OCI-M1 (cell line): ENCODE measurements at places on chromosomes 3 and 15.

DNA sequence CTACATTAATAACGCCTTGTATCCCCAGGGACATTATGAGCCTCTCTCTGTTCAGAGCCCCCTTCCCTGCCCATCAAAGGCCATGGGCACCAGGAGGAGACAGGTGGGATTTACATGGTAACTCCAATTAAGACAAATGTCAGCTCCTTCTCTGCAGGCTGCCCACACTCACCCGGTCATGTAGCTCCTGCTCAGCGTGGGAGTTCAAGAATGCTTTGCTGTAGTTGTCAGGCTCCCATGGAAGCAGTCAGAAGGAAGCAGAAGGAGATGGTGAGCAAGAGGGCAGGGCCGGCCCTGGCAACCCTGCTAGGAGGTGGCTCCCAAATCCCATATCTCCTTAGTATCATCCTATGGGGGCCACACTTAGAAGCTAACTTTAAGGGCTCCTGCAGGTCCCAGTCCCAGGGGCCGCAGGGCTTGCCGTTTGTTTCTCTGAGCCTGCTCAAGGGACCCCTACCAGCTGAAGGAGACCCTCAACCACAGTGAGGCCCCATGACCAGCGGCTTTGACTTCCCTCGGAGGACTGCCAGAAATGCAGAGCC is 218.4 kb upstream of the TLE3 start:
- no peak for DNase-seq

DNA sequence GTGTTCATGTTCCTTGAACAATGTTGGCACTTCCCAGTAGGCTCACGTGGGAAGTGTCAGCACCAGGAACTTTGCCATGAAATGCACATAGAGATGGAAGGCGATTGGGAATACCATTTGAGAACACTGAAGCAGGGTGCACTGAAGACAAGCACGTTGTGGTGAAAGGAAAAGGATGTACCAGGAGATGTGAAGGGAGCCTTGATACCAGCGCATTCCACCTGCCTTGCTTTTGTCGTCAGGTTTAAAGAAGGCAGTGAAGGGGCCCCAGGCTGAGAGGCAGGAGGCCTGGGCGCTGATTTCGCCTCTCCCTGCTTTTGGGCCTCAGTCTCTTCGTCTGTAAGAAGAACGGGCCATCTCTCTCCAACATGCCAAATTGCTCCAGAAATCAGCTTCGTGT is 194.5 kb upstream of the HES1 start:
- DNase-seq: no peak

GRCh38 chr15:60695713-60696522 is 217.0 kb upstream of the ICE2 start:
- DNase-seq: no peak

GRCh38 chr15:88454867-88455810 is 12.0 kb downstream of the MRPL46 start:
- DNase-seq: peak; percentile 77

- DNase-seq: peak; percentile 59
Measured at GRCh38 chr3:106560451-106560966, 691.7 kb upstream of the CBLB start.

DNA sequence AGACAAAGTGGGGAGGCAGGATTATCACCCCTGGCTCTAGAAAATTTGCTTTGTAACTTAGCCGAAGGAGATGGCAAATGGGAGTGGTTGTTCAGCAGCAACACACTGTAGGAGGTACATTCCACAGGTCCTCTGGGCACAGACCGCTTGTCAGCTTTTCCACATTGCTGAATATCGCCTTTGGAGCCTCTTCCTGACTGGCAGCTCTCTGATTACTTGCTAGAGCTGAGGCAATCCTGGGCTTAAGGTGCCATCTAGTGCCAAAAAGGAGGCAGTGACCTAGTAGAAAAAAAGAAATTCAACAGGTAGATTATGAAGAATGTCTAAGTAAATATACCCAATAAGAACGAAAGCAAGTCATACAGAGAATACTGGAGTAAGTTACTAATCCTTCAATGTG is 13.1 kb upstream of the SCN5A start:
- peak; percentile 53 for DNase-seq

- peak; percentile 68 for DNase-seq
Measured at GRCh38 chr3:77236118-77236517, 196.2 kb downstream of the ROBO2 start.

DNA sequence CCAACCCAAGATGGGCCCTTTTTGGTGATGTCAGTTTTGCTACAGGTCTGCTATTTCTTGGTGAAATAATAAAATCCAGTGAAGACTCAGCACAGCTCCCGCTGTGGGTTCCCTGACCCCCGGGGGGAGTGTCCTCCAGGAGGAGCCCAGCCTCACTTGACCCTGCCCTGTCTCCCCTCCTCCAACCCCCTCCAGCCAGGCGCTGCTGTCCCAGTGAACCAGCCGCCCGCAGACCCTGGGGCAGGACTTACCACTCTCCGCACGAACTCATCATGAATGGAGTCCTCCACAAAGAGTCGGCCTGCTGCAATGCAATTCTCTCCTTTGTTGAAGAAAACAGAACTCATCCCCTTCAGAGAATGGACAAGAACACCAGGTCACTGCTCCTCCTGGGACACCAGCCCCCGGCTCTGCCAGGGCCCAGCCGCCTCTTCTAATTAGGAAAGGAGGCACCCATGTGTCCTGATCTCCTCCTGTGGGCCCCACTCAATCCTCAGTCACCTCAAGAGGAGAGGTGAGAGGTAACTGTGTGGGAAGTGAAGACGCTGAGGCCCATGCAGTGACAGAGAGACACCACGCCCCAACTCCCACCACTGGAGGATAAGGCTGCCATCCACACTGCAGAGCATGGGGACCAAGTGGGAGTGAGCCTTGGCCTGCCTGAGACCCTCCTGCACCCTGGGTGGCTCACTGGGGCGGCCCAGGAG is 28.8 kb upstream of the SLC41A3 start:
- no peak for DNase-seq

DNA sequence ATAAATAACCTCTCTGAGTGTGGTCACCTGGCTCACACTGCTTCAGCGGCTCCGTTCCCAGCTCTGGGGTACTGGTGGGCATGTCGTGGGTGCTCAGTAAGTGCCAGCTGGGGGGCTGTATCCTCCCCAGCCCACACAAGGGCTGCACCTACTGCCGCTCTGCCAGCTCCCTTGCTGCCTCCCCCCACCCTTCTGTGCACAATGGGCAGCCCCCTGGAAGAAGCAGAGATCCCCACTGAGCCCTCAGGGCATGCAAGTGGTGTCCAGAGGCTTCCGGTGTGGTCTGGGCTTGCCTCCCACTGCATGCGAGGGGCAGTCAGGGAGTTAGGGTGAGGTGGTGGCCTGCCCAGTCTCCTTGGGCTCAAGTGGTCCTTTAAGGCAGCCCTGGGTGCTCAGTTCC is 58.3 kb upstream of the TRPM1 start:
- DNase-seq: no peak

GRCh38 chr3:44887101-44887500 is 12.7 kb downstream of the TGM4 start:
- DNase-seq: no peak

GRCh38 chr15:31317421-31318327 is 9.0 kb upstream of the KLF13 start:
- DNase-seq: no peak

- DNase-seq: no peak
Measured at GRCh38 chr3:335240-335639, 138.7 kb downstream of the CHL1 start.

GRCh38 chr3:134342259-134342658 is 32.0 kb downstream of the AMOTL2 start:
- DNase-seq: no peak

GRCh38 chr3:88263417-88264100 is 113.8 kb downstream of the C3orf38 start:
- DNase-seq: no peak

- peak; percentile 0 for DNase-seq
Measured at GRCh38 chr3:162489853-162490252, 993.2 kb downstream of the OTOL1 start.

DNA sequence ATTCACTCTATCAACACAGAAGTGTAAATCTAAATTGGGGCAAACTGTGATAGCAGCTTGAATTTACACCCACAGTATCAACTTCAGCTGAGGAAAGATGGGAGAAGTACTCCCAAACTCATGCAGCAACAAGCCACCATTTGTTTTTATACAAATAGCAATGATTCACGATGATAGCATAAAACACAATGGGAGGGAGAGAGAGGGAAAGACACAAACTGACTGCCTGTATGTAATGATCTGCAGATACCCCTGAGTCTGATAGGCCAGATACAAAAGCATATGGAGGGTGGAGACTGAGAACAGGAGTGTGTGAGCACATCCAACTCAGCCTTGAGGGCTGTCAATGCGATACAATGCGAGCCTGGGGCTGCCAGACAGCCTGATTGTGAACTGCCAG is 79.2 kb downstream of the CNTN3 start:
- no peak for DNase-seq

- no peak for DNase-seq
Measured at GRCh38 chr15:41520636-41521035, 7.0 kb upstream of the LTK start.

- no peak for DNase-seq
Measured at GRCh38 chr3:98029083-98029482, 6.0 kb downstream of the GABRR3 start.

- no peak for DNase-seq
Measured at GRCh38 chr3:187042346-187042745, 97.0 kb downstream of the RPL39L start.

DNA sequence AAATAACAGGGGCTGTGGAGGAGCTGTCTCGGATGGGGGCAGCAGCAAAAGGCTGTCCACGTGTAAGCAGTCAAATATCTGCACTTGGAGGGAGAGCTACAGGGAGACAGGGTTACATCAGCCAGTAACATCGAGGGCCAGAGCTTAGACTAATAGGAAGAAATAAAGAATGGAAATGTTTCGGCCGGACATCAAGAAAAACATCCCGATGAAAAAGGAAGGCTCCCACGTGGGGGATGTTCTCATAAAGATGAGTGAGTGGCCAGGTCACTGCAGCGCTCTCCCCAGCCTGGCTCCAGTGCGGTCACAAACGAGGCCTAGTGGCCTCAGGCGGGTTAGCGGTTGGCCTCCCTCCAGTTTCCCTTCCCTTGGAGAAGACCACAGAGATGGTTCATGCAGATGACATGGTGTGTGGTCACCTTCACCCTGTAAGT is 56.1 kb upstream of the WNT5A start:
- peak; percentile 2 for DNase-seq

DNA sequence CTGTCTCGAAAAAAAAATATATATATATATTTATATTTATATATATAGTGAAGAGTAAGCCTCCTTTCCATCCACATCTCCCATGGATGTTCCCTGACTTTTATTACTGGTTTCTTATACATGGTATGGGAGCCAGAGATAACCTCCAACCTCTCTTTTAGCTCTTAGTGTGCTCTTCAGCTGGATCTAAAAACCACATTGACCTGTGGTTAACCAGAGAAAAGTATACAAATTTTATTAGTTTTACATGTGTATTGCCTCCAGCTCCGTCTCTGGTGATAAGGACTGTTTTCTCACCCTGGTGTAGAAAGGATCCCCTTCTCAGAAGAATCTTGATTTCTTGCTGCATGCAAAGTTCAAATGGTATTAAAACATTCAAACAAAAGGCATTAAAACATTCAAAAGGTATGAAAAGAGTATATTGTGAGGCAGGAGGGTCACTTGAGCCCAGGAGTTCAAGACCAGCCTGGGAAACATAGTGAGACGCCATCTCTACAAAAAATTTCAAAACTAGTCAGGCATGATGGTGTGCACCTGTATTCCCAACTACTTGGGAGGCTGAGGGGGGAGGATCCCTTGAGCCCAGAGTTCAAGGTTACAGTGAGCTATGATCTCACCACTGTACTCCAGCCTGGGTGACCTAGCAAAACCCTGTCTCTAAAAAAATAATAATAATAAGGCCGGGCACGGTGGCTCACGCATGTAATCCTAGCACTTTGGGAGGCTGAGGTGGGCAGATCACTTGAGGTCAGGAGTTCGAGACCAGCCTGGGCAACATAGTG is 13.5 kb upstream of the TTBK2 start:
- DNase-seq: peak; percentile 79

GRCh38 chr15:84659904-84660781 is 2.1 kb upstream of the NMB start:
- no peak for DNase-seq

DNA sequence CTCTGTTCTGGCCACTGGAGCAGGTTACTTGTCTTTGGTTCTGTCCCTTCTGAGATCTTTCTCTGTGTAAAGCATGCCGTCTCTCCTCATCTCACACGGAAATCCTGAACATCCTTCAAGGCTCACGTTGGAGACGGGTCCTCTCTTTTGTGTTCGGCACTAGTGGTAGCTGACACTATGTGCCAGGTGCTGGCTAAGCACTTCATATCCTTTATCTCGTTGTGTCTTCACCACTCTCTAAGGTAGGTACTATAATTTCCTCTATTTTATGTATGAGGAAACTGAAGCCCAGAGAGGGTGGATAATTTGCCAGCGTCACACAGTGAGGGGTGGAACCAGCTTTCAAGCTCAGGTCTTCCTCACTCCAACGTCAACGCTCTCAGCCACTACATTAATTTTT is 1.2 kb downstream of the IFT122 start:
- DNase-seq: peak; percentile 68

DNA sequence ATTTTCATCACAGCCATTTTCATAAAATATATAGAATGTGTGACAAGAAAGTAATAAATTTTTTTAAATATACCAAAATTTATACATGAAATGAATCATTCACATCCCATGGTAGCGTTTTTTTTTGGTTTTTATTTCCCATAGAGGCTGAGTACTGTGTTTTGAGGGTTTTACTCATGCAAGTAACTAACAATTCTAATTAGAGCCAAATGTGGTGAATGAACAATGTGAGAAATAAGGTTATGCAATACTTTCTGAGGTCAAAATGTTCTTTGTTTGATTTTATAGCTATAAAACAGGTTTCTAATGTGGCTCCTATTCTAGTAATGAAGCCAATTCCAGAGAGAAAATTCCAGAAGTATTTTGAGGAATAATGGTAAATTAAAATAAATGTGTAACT is 386.8 kb downstream of the TBC1D5 start:
- DNase-seq: no peak

DNA sequence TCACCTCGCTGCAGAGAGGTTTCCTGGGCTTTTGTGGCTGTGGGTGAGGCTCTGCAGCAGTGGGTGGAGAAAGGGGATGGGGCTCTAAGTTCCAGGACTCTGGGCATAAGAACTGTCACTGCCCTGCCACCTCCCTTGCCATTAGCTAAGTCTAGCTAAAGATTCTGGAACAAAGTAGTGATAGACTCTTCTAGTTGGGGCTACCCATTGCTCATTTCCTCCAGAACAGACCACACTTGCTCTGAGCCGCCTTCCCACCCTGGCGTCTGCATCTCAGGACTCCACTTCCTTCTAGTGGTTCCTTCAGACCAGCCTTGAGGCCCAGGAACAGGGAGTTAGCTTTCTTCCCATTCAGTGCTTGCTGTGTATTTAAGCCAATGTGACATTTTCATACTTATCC is 7.5 kb downstream of the ARHGAP31 start:
- no peak for DNase-seq

- DNase-seq: no peak
Measured at GRCh38 chr15:65083262-65083701, 6.7 kb downstream of the KBTBD13 start.
